ENCODE measurements at places on chromosomes 13 and 19. TPM values are rescaled to one million over a fixed set of nuclear protein-coding genes. Genes with fewer than 3 reads are reported as not detected.

- no peaks in the 10 kb centered on the region for H3K27me3 ChIP-seq
- H3K27ac ChIP-seq, result no peak overlapping the region
- no peak for DNase-seq
- no peaks in the 10 kb centered on the region for H3K4me1 ChIP-seq
- H3K4me3 ChIP-seq, result no peak overlapping the region
Observed at GRCh38 chr13:96274046-96274445, 184.1 kb downstream of the HS6ST3 start.

- no peak overlapping the region for H3K4me3 ChIP-seq
- no peaks in the 10 kb centered on the region for H3K36me3 ChIP-seq
- no peak overlapping the region for H3K27ac ChIP-seq
- H3K27me3 ChIP-seq, result peaks cover 4% of the 10 kb centered on the region
- DNase-seq, result no peak
Observed at GRCh38 chr19:14786421-14786851, 8.1 kb upstream of the ADGRE2 start.

DNA sequence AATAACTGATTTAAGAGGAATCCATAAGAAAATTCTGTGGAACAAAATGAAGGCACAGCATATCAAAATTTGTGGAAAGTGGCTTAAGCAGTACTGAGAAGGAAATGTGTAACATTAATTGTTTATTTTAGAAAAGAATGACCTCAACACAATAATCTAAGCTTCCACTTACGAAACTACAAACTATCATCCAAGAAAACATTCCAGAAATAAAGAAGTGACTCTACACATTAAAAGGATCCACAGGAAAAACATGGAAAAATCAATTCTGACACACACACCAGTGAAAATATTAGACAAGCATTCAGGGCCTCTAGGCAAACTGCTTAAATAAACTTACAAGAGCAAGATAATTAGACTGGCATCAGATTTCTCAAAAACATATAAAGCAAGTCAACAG, 14.0 kb downstream of the EXOSC8 start:
- DNase-seq, result peak; percentile 32
- peaks cover 27% of the 10 kb centered on the region for H3K4me1 ChIP-seq
- H3K4me3 ChIP-seq, result 0 out of 2 replicates have a peak overlapping the region, but pooled peaks have one; percentile 26
- H3K27ac ChIP-seq, result peak overlapping the region; percentile 74

- no peak for DNase-seq
- peaks cover 10% of the 10 kb centered on the region for H3K27me3 ChIP-seq
- H3K4me1 ChIP-seq, result peaks cover 34% of the 10 kb centered on the region
- 0 out of 2 replicates have a peak overlapping the region, but pooled peaks have one; percentile 97 for H3K4me3 ChIP-seq
- H3K36me3 ChIP-seq, result peaks cover 49% of the 10 kb centered on the region
Observed at GRCh38 chr19:54451997-54452396, 3.0 kb downstream of the LENG8 start.

DNA sequence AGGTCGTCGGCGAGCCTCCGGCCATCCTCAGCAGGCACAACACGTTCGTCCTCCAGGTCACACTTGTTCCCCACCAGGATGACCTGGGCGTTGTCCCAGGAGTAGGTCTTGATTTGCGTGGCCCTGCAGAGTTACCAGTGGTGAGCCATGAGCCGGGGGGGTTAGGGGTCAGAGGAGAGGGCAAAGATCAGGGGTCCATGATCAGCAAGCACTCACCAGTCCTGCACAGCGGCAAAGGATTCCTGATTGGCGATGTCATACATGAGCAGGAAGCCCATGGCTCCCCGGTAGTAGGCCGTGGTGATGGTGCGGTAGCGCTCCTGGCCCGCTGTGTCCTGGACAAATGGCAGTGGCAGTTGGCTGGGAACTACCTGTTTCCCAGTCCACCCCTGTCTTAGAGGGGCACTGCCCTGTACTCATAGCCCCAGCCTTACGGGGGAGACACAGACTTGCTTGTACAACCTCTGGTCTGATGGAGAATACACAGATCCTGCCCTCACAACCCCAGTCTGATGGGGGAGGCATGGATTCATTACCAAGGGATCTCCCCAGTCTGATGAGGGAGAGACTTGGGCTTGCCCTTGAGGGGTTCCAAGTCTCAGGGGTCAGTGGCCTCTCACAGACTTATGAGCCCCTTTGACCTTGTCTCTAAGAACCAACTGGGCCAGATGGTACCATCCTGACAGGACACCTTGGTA, 3.9 kb downstream of the RAB3D start:
- no peak overlapping the region for H3K27ac ChIP-seq
- H3K4me1 ChIP-seq, result peaks cover 10% of the 10 kb centered on the region
- H3K4me3 ChIP-seq, result no peak overlapping the region
- H3K36me3 ChIP-seq, result peaks cover 28% of the 10 kb centered on the region
- H3K27me3 ChIP-seq, result no peaks in the 10 kb centered on the region

DNA sequence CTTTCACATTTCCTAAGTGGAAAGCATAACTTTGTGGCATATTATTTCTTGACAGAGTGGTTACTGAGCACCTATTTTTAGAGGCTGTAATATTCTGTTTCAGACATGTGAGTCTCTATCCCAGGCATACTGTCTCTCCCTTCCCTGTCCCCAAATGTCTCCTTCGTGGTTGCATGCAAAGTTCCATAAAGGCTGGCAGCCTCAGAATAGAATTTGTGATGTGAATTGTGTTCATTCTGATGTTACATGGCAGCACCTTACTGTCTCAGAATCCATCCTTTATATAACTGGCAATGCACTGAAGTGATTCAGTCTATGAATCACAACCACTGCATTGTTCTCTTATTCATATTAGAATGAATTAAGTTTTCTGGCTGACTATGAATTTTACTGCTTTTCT, 89.0 kb upstream of the SLC7A1 start:
- H3K4me1 ChIP-seq, result peaks cover 58% of the 10 kb centered on the region
- no peaks in the 10 kb centered on the region for H3K27me3 ChIP-seq
- H3K4me3 ChIP-seq, result peak overlapping the region; percentile 3

DNA sequence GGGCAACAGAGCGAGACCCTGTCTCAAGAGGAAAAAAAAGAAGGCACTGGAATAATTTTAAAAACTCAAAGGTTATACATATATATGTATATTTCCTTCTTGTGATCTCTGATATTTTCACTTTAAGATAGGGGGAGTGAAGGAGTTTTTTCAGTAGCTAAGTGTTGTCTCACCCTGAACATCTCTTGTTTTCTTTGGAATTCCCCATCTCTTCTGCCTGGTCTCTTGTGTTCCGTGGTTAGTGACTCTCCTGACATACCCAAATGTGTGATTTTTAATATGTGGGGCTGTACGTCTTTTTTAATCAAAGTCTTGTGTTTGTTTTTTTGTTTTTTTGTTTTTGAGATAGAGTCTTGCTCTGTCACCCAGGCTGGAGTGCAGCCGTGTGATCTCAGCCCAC, 15.3 kb upstream of the KCTD4 start:
- H3K4me3 ChIP-seq, result no peak overlapping the region
- peaks cover 62% of the 10 kb centered on the region for H3K4me1 ChIP-seq
- no peak overlapping the region for H3K27ac ChIP-seq
- no peak for DNase-seq
- no peaks in the 10 kb centered on the region for H3K27me3 ChIP-seq
- peaks cover 24% of the 10 kb centered on the region for H3K36me3 ChIP-seq

DNA sequence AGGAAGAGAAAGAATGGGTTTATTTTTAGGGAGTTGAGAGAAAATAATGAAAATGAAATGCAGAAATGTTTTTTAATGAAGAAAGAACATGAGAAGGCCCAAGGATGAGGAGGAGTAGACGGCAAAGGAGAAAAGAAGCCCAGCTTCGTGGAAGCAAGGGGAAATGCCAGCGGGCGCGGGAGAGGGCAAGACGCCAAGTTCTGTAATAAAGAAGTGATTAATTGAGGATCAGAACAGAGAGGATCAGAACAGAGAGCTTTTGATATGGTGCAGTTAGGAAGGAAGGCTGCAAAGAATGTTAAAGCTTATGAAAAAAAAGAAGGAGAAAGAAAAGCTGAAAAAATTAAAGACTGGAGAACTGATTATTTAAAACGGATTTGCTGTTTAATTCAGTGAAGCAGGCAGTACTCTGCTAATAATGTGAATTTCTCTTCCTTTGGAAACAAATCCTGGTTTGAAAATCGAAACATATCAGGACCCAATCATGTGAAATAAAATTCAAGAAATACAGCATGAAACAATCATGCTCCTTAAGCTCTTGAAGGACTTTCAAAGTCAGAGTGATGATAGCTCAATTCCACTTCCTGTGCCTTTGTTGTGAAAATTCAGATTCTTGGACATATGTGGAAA, 99.3 kb upstream of the SOX1 start:
- no peak overlapping the region for H3K4me3 ChIP-seq
- no peak for DNase-seq
- no peaks in the 10 kb centered on the region for H3K27me3 ChIP-seq
- H3K4me1 ChIP-seq, result no peaks in the 10 kb centered on the region

DNA sequence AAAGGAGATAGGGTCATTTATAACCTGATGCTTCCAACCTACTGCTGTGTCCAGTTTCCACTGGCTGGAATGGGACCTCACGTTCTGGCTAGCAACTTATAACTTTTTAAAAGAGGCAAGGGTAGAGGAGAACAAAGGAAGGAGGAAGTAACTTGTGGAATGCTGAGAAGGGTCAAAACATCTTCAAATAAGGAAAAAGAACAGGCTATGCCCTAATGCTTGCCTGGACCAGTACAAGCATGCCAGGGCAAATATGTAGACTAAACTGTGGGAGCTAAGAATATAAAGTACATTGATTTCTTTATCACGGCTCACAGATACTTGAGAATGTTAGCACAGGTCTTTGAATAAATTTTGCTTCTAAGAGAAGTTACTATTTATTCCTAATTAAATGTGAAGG, 1.5 kb upstream of the ZNF561 start:
- peaks cover 5% of the 10 kb centered on the region for H3K27me3 ChIP-seq
- H3K4me3 ChIP-seq, result peak overlapping the region; percentile 53
- no peak for DNase-seq
- peaks cover 28% of the 10 kb centered on the region for H3K36me3 ChIP-seq

- DNase-seq, result no peak
- H3K4me3 ChIP-seq, result no peak overlapping the region
- H3K4me1 ChIP-seq, result no peaks in the 10 kb centered on the region
- H3K27ac ChIP-seq, result no peak overlapping the region
Observed at GRCh38 chr13:71853725-71854124, 13.3 kb downstream of the DACH1 start.

Gene PODNL1
- 14.7 TPM for total RNA-seq

Gene TMEM143
- 9.0 TPM for total RNA-seq

Gene PSG6
- 1.1 TPM for total RNA-seq

Gene CD209
- not detected for total RNA-seq

Gene SNAPC2
- 26.0 TPM for total RNA-seq

Gene TBC1D17
- total RNA-seq, result 45.2 TPM

Gene ARRDC5
- not detected for total RNA-seq

Data from HFFc6 (cell line).